ENCODE measurements at places on chromosomes 11 and 22.
A peak's percentile ranks its signal among the peaks of the same experiment; 100 is the strongest.

DNA sequence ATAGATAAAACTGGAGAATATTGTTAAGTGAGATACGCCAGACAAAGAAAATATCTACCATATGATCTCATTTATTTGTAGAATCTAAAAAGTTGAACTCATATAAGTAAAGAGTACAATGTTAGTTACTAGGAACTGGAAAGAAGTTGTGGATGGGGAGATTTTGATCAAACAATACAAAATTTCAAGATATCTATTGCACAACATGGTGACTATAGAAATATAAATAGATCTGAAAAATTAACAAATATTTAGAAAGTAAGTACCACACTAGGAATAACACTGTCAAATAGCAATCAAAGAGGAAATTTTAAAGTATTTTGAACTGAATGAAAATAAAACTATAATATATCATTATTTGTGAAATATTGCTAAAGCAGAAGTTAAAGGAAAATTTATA is 437.2 kb downstream of the AASDHPPT start:
- no peak for DNase-seq

GRCh38 chr11:84799112-84799511 is 828.0 kb downstream of the DLG2 start:
- no peak for DNase-seq

DNA sequence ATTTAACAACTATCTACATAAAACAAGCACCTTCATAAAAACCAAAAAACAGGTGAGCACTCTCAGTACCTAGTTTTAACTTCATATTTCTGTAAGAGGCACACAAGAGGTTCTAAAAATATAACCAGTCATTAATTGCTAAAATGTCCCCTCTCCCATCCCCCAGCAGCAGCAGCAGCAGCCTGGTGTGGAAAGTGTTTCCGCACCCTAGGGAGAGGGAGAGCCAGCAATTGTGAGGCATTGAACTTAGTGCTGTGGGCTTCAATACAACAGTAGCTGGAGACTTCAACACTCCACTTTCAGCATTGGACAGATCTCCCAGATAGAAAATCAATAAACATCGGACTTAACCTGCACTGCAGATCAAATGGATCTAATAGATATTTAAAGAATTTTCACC is 1158.5 kb downstream of the JRKL start:
- no peak for DNase-seq

- DNase-seq, result peak; percentile 25
Measured at GRCh38 chr11:14974515-14975251, 2.5 kb upstream of the CALCA start.

DNA sequence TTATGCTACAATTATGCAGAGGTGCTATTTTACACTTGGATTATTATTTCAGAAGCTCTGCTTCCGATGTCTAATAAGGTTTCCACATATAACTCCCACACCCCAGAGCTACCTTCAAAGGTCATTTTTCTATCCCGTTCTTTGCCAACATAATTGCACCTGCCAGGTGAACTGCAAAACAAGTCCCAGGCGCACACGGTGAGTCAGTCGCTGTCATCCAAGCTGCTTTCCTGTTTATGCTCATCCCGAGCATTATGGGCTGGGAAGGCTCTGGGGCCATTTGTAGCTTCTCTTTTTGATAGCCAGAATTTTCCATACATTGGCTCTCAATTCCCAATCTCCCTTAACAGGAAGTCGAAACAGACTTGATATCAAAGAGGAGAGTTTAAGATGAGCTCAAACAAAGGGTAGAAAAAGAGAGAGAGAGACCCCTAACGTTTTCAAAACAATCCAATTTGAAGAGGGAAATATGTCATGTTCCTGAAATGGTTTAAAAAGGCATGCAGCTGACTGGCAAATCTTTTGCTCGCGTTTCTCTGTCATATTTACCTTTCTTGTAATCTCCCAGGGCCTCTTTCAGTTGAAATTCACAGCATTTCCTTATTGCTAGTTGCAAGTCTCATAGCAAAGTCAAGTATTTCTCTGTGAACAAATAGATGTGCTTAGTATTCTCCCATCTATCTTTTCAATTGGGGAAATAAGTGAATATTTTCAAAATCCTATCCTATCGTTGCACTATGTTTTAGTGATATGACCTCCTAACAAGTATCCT is 815.9 kb downstream of the KCNA4 start:
- no peak for DNase-seq

DNA sequence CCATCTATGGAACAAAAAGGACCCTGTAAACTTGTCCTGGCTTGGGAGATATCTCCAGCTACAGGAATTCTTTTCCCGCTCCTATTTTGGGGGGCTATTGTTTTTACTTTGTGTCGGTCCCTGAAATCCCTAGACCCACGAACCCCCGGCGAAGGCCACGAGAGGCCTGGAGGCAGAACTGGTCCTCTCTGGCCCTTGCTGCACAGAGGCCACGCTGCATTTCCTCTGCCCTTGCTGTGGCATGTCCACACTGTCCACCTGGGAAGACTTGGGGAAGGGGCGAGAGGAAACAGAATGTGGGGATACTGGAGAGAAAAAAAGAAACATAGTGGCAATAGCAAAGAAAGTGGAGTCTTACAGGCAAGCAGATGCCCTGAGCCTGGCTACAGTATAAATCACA is 2.3 kb upstream of the ANO1 start:
- DNase-seq, result no peak

GRCh38 chr11:95371153-95371552 is 140.2 kb upstream of the SESN3 start:
- DNase-seq, result no peak

DNA sequence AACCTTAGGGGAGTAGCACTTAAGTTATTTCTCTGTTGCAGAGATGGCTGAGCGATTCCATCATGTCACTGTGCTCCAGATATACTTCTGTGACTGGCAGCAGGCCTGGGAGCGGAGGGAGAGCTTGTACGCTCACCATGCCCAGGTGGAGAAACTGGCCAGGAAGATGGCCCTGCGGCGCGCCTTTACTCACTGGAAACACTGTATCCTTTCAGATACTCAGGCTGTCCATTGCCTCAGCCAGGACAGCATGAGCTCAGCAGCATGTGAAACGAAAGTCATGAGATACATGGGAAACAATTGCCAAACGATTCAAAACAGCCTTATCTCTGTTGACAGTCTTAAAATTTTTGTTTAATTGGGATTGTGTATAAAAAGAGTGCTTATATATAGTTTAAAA is 78.9 kb downstream of the SFI1 start:
- DNase-seq, result no peak

- no peak for DNase-seq
Measured at GRCh38 chr11:33891714-33892327, at the start of gene LMO2. Gene LMO2, minus strand, starts transcription at chr11:33892076. Its CDS starts 22,360 bp downstream, at chr11:33869716.

GRCh38 chr22:38176170-38176741 is 5.4 kb downstream of the PLA2G6 start:
- peak; percentile 43 for DNase-seq

- DNase-seq, result no peak
Measured at GRCh38 chr22:39408173-39408572, 8.6 kb downstream of the TAB1 start.

GRCh38 chr11:67073908-67074307 is 17.3 kb downstream of the RHOD start:
- DNase-seq, result no peak

DNA sequence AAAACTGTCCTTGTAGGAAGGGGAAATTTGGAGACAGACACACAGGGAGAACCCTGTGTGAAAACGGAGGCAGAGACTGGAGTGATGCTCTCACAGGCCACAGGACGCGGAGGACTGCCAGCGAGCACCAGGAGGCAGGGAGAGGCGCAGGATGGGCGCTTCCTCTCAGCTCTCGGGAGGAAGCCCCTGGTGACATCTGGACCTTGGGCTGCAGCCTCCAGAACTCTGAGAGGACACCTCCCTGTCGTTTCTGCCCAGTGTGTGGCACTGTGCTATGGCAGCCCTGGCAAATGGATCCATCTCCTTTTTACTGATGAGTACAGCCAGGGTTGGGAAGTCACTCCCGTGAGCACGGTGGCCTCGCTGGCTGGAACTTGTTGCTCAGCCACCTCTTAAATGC is 73.9 kb downstream of the LRRC32 start:
- DNase-seq, result no peak

GRCh38 chr11:124167826-124168231 is 15.3 kb upstream of the OR10D3 start:
- no peak for DNase-seq

GRCh38 chr11:128151338-128151737 is 436.0 kb downstream of the ETS1 start:
- DNase-seq, result no peak

GRCh38 chr22:10778296-10778814 is 4749.6 kb upstream of the OR11H1 start:
- no peak for DNase-seq

DNA sequence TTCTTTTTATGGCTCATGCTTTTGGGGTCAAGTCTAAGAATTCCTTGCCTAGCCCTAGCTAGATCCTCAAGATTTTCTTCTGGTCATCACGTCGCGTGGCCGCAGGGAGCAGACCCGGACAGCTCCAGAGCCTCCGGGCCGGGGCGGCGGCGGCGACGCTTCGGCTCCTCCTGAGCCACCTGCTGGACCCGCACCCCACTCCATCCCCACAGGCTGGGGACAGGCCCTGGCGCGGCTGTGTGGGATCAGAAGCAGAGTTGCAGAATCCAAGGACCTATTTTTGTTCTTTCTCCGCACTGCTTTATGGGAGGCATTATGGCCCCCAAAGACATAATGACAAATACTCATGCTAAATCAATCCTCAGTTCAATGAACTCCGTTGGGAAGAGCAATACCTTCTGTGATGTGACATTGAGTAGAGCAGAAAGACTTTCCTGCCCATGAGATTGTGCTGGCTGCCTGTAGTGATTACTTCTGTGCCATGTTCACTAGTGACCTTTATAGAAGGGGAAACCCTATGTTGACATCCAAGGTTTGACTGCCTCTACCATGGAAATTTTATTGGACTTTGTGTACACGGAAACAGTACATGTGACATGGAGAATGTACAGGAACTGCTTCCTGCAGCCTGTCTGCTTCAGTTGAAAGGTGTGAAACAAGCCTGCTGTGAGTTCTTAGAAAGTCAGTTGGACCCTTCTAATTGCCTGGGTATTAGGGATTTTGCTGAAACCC is 12.4 kb upstream of the SCARF2 start:
- DNase-seq, result no peak

DNA sequence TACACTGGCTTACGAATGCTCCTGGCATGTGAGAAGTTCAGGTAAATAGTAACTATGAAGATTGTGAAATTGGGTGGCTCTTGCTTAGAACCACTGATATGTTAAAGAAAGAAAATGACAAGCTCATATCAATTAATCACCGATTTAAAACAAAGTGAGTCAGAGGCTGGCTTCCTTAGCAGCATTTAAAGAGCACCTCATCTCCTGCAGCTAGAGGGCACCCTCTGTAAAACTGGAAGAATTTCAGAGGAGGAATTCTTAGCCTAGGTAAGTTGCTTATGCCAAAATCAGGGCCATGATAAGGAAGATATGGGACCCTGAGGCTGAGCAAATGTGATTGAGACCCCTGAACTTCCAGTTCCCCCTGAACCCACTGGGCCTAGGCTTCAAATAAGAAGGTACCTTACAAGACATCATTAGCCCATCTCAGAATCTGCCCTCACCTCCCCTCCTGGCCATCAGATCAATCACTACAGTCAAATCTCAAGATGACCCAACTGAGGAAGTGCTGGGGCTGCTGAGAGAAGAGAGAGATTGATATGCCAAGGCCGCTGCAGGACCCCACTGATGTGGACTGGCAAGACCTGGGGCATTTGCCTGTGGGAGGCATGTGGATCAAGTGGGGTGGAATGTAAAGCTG is 8.6 kb upstream of the CD3E start:
- DNase-seq, result no peak

GRCh38 chr11:76371170-76371569 is 9.8 kb downstream of the THAP12 start:
- DNase-seq, result no peak
